Uterus (tissue), 4 donors: ENCODE measurements at places on chromosomes 3 and 15. TPM values are rescaled to one million over a fixed set of nuclear protein-coding genes. Genes with fewer than 3 reads are reported as not detected.

DNA sequence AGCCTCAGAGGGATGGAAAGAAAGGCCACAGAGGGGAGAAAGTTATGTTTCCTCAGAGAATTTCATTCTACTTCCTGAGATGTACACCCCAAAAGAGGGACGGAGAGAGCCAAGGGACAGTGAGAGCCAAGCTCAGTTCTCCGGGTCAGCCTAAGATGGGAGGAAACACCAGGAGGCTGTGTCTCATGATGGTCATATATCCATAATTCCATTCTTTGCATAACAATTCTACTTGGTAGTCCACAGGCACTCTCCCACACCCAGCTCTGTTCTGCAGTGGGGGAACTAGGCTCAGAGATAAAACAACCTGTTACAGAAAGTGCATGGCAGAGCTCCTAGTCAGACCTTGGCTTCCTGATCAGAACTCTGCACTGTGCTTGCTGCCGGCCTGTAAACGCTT is 54.4 kb downstream of the WDR76 start:
- H3K4me1 ChIP-seq: no peaks in the 10 kb centered on the region
- H3K27ac ChIP-seq: no peak overlapping the region
- H3K27me3 ChIP-seq: no peaks in the 10 kb centered on the region
- DNase-seq: no peak
- H3K4me3 ChIP-seq: no peak overlapping the region

KLF15 gene
- 20.0 TPM for total RNA-seq

GRCh38 chr3:69994919-69995318 is 4.6 kb upstream of the SAMMSON start:
- no peaks in the 10 kb centered on the region for H3K36me3 ChIP-seq
- H3K27me3 ChIP-seq: no peaks in the 10 kb centered on the region
- no peak overlapping the region for H3K27ac ChIP-seq

- no peaks in the 10 kb centered on the region for H3K36me3 ChIP-seq
- H3K27me3 ChIP-seq: no peaks in the 10 kb centered on the region
- no peak overlapping the region for H3K27ac ChIP-seq
- no peak for DNase-seq
Observed at GRCh38 chr3:117893001-117893400, 1141.6 kb downstream of the IGSF11 start.

THOC7 gene
- total RNA-seq: 45.3 TPM

GRCh38 chr3:158152186-158152585 is 42.3 kb downstream of the RSRC1 start:
- no peaks in the 10 kb centered on the region for H3K36me3 ChIP-seq
- H3K27ac ChIP-seq: no peak overlapping the region
- no peak for DNase-seq
- peaks cover 3% of the 10 kb centered on the region for H3K4me1 ChIP-seq

GRCh38 chr3:184873141-184873540 is 61.2 kb downstream of the VPS8 start:
- H3K4me1 ChIP-seq: no peaks in the 10 kb centered on the region
- DNase-seq: no peak
- no peak overlapping the region for H3K4me3 ChIP-seq
- H3K36me3 ChIP-seq: no peaks in the 10 kb centered on the region
- H3K27ac ChIP-seq: no peak overlapping the region
- no peaks in the 10 kb centered on the region for H3K27me3 ChIP-seq

GRCh38 chr15:63414474-63415120 is 33.0 kb upstream of the CA12 start:
- no peaks in the 10 kb centered on the region for H3K4me1 ChIP-seq
- no peak for DNase-seq
- H3K27me3 ChIP-seq: no peaks in the 10 kb centered on the region
- no peaks in the 10 kb centered on the region for H3K36me3 ChIP-seq
